ENCODE measurements at places on chromosomes 2 and 18.

DNA sequence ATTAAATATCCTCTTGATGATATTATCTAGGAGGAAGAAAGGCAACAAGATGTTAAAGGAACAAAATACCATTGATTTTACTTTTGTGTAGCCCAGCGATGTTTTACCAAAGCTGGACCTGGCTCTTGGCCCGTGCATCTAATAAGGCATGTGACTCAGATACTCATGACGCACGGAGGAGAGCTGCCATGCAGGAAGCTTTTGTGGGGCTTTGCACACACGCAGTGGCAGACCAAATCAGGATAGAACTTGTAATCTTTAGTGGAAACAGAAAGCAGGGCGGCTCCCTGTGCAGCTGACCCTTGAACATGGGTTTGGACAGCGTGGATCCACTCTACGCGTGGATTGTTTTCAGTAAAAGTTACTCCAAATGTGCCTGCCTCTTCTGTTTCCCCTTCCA is 190.0 kb downstream of the NAPG start:
- no peak for DNase-seq

DNA sequence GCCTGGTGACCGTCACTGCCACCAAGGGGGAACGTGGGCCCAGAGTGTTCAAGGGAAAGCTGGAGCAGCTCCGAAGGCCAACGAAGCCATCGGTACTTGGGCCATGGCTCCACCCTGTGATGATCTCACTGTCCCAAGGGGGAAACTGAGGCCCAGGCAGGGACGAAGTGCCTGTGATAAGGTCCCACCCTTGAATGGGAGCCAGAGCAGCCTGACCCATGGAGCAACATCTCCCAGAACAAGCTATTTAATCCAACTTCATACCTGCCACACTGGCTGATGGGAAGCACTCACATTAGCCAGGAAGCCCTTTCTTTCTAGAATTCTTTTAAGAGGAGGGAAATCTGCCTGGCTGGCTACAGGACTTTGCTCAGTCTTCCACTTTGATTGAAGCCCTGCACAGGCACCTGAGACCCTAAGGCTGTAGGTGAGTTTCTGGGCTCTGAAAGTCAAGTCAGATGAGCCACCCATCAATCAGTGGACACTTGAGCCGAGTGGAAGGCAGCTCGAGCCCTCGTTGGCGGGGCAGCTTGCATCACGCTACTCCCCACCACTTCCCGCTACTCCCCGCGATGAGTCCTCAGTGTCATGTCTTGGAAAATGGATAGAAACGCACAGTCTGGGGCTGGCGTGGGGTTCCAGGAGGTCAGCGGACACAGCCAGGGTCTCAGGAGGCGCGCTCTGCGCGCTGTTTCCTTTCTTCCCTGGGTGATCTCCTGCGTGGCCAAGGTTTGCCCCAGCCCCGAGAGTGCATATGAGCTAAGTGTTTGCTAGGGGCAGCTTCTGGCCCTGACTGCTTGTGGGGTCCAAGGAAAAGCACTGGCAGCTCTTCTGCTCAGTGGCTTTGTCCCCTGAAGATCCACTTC is 2.5 kb upstream of the HS6ST1 start:
- DNase-seq: no peak

GRCh38 chr2:129428086-129428660 is 551.3 kb upstream of the RAB6C start:
- no peak for DNase-seq

DNA sequence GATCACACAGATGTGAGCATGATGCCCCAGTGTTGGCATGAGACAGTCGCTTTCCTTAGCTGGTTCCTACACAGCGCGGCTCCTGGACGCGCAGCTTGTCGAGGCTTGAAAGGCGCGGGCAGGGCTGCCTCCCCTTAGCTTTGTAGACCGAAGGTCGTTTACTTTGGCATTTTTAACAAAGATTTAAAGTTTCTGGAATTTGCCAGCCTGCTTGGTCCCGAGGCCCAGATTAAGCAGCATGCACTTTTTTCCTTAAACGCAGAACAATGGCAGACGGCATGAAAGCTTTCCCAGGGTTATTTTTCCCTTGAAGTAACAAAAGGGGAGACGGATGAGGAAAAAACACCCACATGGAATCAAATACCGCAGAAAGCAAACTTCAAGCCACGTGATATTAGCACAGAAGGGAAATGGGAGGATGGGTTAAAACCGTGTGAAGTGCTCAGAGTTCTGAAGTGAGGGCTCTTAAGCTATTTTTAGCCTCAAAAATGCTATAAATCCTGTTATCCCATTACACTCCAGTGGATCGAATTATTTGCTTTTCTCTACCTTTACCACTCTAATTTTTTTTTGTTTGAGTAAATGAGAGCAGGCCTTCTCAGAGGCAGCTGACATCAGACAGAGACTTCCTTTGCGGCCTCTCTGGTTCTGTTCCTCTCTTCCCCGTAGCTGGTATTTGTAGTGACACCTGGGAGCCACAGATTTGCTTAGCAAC is 55.7 kb downstream of the NPAS2 start:
- DNase-seq: no peak

GRCh38 chr2:163775304-163775703 is 39.5 kb upstream of the FIGN start:
- DNase-seq: no peak

GRCh38 chr2:5203134-5203755 is 488.9 kb upstream of the SOX11 start:
- no peak for DNase-seq

DNA sequence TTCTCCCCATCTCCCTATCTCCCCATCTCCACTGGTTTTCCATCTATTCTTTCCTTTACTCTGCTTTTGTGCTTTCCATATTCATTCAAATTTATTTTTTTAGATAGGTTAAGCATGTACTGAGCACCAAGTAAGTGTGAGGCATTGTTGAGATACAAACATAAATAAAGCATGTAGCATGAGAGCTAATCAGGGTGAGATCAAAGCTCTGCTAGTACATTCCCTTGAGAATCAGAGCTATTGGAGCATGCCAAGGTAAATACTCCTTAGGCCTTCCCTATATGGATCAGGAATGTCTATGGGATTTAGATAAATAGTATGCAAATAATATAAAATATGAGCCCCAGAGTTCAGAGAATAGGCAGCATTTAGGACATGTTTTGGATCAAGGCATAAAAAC is 25.3 kb downstream of the BABAM2 start:
- no peak for DNase-seq

DNA sequence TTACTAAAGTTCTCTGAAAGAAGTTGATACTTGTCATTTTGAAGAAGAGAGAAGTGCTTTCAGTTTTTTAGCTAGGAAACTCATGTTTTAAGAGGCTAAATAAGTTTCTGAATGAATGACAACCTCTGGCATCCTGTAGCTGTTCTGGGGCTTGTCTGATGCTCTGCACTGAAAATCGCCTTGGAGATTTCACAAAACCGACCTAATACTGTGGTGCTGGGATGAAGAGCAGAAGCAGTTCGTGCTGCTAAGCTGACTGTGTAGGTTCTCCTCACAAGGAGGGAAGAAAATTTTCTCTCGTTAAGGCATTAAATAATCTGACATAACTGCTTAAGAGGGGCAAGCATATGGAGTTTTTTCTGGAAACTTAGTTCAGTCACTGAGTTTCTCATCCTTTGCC is 193.2 kb downstream of the LTBP1 start:
- DNase-seq: no peak

GRCh38 chr2:70094978-70095719 is 7.9 kb downstream of the PCBP1 start:
- DNase-seq: no peak

DNA sequence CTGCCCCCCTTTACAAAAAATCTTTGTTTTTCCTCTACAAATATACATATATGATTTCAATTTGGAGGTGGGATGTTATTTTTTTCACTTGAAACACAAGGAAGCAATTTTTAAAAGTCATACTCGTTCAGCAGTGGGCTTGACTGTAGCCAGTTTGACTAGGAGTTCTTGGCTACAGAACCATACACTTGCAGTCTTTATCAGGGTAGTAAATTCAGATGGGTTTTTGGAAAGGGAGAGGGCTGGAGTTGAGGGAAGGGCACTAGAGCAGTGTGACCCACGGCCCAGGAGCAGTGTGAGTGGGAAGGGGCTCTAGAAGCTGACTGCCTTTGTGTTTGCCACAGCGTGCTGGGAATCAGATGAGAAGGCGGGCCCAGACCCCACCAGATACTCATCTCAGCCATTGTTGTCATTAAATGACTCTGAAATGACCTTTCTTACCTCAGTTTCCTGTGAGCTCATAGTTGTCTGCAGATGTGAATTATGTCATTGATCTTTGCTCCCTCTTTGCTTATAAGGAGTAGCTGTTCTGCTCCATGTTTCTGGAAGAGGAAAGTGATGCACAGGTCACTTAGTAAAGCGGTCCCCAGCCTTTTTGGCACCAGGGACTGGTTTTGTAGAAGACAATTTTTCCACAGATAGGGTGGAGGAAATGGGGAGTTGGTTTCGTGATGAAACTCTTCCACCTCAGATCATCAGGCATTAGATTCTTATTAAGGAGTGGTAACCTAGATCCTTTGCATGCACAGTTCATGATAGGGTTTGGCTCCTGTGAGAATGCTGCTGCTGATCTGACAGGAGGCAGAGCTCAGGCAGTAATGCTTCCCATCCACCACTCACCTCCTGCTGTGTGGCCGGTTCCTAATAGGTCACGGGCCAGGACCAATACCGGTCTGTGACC is 116.8 kb downstream of the SPTBN1 start:
- DNase-seq: no peak

DNA sequence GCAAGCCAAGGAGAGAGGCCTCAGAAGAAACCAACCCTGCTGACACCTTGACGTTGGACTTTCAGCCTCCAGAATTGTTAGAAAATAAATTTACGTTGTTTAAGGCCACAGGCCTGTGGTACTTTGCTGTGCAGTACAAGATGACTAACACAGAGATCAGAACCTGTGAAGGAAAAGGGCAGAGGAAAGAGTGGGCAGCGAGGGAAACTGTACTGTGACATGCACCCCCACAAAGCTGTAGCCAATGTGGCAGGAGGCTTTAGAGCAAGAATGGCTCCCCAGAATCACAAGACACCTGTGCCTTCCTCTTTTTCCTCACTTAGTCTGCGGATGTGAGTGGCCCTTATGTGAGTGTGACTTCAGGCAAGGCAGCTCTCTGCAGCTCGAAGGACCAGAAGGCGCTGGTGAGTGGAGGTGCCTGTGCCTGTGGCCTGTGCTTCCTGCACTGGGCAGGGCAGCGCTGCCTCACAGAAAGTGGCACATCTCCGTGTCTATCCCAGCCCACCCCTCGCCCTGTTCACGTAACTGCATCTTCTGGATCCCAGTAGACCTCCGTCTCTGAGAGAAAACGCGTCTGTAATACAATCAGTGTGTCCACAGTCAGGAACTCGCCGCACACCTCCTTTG is 89.5 kb downstream of the MRPS9 start:
- no peak for DNase-seq

- DNase-seq: no peak
Observed at GRCh38 chr2:189076572-189076971, 102.4 kb downstream of the COL3A1 start.

DNA sequence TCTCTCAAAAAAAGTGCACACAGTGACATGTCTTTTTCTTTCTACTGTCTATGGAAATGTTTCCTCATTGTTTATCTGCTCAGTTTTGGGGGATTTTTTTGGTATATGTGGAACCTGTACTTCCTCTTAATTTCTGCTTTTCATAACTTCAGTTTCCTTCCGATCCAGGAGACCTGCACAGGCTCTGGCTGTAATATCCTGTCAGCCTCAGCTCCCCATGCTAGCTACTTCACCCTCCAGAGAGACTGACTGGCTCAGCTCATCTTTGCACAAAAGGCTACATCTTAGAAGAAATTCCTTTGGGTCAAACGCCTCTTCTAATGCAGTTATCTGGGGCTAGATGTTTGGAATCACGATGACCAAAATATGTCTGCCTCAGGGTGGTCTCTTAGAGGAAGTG is 378.4 kb downstream of the RND3 start:
- no peak for DNase-seq

- no peak for DNase-seq
Observed at GRCh38 chr2:100260712-100261620, 61.3 kb downstream of the LONRF2 start.

GRCh38 chr2:32632089-32632488 is 4.2 kb downstream of the TTC27 start:
- DNase-seq: no peak

DNA sequence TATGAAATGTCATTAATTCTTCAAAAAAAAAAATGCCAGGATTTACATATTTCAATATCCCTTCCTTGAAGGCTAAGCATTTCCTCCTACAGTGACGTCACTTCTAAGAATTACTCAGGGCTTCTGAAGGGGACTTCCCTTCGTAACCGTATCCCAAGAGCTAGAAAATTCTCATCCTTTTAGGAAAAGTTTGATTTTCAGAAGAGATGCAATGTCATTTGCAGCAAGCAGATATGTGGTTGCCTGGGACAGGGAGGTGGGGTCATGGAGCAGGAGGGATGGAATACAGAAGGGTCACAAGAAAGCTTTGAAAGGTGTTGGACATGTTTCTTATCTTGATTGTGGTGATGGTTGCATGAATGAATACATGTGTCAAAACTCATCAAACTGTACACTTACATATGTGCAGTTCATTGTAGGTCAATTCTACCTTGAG is 97.0 kb upstream of the ATL2 start:
- no peak for DNase-seq

- DNase-seq: no peak
Observed at GRCh38 chr2:121008975-121009374, 273.3 kb downstream of the GLI2 start.

DNA sequence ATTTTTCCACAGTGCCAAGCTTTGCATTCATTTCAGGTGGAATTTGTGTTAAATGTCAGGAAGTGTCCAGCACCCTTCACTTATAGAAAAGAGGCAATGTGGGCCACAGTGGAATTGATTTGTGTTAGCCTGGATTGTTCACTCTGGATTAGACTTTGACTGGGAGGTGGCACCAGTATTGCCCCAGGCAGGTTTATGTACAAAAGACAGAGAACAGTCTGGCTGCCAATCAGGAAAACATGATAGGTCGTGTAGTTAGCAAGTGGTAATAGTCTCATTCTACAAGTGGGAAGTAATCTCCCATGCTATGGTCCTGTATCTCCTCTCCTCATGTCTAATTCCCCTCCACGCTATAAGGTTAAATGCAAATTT is 45.6 kb downstream of the RAB27B start:
- DNase-seq: no peak

- DNase-seq: no peak
Observed at GRCh38 chr2:101559551-101559950, 84.6 kb upstream of the RFX8 start.

- DNase-seq: no peak
Observed at GRCh38 chr2:11097038-11097720, 58.1 kb upstream of the SLC66A3 start.

DNA sequence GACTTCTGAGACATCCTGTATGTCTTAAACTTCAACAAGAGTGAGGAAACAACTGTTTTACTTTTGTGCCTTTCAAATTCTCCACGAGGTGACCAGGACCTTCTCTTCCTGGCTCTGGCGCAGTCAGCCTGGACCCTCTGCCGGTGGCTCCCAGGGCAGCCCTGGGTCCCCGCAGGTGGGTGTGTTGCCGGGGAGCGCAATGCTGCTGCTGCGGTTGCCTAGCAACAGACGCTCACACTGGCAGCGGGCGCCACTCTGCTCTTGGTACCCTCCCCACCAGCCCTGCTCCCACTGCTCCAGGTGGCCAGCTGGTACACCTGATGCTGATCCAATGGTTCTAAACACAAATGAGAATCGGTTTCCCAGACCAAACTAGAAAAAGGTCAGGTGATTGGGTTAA is 58.7 kb downstream of the GNAL start:
- no peak for DNase-seq

- no peak for DNase-seq
Observed at GRCh38 chr2:10397297-10397875, 50.7 kb downstream of the ODC1 start.

GRCh38 chr2:200585730-200586643 is at the start of gene AOX1:
TSS of gene AOX1 (plus strand) at chr2:200586014. CDS start at chr2:200586109, 95 bp downstream.
- no peak for DNase-seq
